Body of pancreas (tissue), 4 donors: ENCODE measurements at places on chromosomes 2 and 18. TPM values are rescaled to one million over a fixed set of nuclear protein-coding genes. Genes with fewer than 3 reads are reported as not detected.

The CMPK2 gene
- 6.9 TPM for total RNA-seq

- H3K27me3 ChIP-seq = no peaks in the 10 kb centered on the region
- no peaks in the 10 kb centered on the region for H3K36me3 ChIP-seq
- H3K4me3 ChIP-seq = no peak overlapping the region
- peaks cover 15% of the 10 kb centered on the region for H3K4me1 ChIP-seq
- DNase-seq = peak; percentile 39
These were observed 157.5 kb upstream of the LMAN1 start for GRCh38 chr18:59516356-59517155.

- no peak overlapping the region for H3K4me3 ChIP-seq
- no peaks in the 10 kb centered on the region for H3K27me3 ChIP-seq
These were observed 112.2 kb downstream of the TRIB2 start for GRCh38 chr2:12828980-12829379.

The B3GNT7 gene
- 8.6 TPM for total RNA-seq

DNA sequence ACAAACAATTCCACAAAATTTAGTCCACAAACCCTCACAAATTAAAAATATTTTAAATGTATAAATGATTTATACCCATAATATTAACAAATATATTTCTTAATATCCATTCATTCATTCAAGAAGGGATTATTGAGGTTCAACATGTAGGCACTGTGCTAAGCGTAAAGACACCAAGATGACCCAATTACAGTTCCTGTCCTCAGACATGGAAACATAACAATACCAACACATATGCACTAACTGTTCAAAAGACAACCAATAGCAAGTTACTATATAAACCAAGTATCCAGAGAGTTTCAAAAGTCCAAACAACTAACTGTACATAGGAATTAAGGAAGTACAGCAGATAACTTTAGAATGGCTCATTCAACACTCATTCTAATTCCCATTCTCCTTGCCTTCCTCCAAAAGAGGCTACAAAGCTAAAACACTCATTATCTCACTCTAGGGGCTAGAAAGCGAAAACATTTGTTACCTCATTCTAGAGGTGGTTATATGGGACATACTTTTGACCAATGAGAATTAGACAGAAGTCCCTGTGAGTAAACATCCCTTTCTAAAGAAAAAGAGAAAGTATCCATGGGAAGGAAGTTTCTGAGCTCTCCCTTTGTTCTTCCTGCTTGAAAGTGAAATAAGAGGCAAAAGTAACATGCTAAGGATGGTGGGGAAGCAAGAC is 292.4 kb downstream of the ZEB2 start:
- H3K4me1 ChIP-seq = peaks cover 13% of the 10 kb centered on the region
- no peak overlapping the region for H3K27ac ChIP-seq
- no peak for DNase-seq
- H3K36me3 ChIP-seq = no peaks in the 10 kb centered on the region
- H3K27me3 ChIP-seq = no peaks in the 10 kb centered on the region
